Activated CD4-positive, alpha-beta T cell treated with anti-CD3 and anti-CD28 coated beads, Interleukin-2, Interleukin-4, amounts not matched to agents 100 ng/mL and 50 ng/mL, durations not matched to agents 16 hours and 8 hours (primary cell): ENCODE measurements at places on chromosomes 7 and 10.

- DNase-seq, result peak; percentile 8
Observed at GRCh38 chr7:134946260-134946659, 40.0 kb upstream of the AGBL3 start.

- DNase-seq, result no peak
Observed at GRCh38 chr7:31249671-31250070, 90.9 kb downstream of the NEUROD6 start.

GRCh38 chr10:52853704-52854103 lies 81.1 kb upstream of the MBL2 start:
- no peak for DNase-seq

GRCh38 chr7:25753837-25754236 lies 398.2 kb upstream of the NFE2L3 start:
- no peak for DNase-seq

- DNase-seq, result no peak
Observed at GRCh38 chr10:15201589-15202300, 33.3 kb upstream of the NMT2 start.

DNA sequence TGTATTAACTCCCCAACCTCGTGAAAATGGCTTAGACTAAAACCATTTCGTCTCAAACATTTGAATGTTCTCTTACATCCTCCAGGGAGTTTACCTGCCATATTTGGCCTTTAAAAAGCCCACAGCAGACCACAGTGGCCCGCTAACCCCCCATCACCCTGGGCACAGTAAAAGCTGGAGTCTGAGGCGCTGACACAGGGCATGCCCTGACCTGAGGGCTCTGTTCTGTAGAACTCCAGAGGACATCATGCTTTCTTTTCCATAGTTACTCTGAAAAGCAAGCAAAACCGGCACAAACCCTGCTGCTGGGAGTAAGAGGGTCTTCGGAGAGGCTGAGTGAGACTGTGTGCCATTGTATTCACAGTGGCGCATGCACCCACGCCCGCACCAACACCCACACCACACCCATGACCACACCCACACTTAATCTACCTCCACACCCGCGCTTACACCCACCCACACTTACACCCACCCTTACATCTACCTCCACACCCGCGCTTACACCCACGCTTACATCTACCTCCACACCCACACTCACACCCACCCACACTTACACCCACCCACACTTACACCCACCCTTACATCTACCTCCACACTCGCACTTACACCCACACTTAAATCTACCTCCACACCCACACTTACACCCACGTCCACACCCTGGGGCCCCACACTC lies 32.1 kb downstream of the LRRC27 start:
- DNase-seq, result no peak

DNA sequence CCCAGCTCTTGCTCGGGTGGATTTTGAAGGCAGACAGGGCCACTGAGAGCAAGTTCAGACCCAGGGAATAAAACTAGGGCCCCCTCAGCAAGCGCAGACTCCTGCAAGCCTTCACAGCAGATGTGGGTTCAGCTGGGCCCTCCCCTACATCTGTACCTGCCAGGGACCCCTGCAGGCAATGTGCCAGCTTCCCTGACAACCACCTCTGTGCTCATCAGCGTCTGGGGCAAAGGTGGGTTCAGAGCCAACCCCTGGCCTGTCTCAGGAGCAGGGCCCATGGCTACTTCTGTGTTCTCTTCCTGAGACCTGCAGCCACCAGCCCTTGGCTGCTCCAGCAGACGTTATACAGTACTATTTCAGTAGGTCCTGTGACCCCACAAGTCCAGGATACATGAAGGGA lies 189.5 kb downstream of the DIP2C start:
- no peak for DNase-seq

- no peak for DNase-seq
Observed at GRCh38 chr7:46135557-46135956, 214.5 kb upstream of the IGFBP3 start.

- DNase-seq, result no peak
Observed at GRCh38 chr7:98293265-98293664, 11.8 kb downstream of the BRI3 start.

GRCh38 chr10:87844837-87845623 lies 18.3 kb downstream of the KLLN start:
- DNase-seq, result peak; percentile 25

DNA sequence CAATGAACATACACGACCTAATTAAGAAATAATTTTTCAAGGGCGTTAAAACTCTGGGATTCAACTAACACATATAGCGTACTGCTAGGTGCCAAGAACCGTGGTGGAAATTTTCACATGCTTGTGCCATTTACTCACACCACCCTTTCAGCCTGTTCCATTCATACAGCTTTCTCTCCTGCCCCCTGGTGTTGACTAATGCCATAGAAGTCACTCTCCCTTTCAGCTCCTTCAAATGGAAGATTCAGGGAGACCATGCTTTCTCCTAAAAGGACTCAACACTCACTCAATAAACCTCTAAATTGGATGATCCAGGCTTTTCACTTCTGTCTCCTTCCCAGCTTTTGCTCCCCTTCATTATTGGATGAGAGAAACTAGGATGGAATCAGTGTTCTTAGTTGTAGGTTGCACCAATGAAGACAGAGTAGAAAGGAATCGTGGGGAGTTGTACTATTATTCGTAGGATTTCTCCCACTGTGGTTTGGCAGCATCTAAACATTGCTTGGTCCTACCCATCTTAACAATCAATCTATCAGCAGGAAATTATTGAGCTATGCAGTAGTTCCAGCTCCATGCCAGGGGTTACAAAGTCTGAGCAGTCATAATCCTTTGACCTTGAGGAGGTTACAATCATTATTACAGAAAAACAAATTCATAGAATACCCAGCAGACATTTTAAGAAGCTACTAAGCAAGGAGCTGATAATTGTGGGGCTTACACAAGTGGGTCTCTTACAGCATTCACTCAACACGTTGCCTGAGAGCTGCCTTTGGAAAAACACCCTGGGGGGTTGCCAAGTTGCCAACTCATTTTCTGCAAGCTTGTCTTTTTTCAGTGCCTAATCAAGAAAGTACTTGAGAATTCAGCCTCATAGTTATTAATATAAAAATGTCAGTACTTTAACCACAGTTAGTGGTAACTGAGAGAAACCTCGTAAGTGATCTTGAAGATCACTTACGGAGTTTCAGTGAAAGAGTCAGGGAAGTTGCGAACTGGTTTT lies 2.8 kb upstream of the PPP1R3C start:
- DNase-seq, result peak; percentile 60

- peak; percentile 19 for DNase-seq
Observed at GRCh38 chr7:67484244-67484751, 487.7 kb downstream of the TYW1 start.

DNA sequence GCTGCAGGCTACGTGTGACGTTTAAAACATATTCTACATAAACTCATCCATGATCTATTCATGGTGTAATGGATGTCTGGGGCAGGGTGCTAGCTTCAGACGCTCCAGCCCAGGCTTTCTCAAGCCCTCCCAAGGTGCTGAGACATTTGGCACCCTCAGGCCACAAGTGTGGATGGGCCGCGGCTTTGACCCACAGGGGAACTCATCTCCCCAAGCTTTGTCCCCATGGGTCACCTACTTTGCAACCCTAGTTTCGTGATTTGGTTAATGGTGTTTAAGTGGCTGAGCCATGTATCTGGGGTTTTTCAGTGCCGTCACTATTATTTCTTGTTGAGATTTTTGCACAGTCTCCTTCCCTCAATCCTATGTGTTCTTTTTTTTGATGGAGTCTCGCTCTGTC lies 66.0 kb downstream of the GRK5 start:
- DNase-seq, result no peak

DNA sequence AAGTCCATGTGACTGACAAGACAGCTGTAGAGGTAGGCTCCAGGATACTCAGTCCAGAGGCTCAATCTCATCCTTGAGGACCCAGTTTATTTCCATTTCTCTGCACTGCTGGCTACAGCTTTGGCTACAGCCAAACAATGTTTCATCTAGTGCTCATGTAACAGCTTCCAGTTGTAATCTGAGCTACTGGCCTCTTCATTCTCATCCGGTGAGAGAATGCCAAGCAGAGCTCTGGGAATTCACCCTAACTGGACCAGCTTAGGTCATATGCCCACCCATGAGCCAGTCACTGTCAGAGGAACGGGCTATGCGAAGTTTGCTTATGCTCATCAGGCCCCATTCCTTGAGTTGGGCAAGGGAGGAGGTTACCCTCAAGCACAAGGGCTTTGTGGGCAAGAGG lies 192.9 kb downstream of the EVX1 start:
- no peak for DNase-seq

DNA sequence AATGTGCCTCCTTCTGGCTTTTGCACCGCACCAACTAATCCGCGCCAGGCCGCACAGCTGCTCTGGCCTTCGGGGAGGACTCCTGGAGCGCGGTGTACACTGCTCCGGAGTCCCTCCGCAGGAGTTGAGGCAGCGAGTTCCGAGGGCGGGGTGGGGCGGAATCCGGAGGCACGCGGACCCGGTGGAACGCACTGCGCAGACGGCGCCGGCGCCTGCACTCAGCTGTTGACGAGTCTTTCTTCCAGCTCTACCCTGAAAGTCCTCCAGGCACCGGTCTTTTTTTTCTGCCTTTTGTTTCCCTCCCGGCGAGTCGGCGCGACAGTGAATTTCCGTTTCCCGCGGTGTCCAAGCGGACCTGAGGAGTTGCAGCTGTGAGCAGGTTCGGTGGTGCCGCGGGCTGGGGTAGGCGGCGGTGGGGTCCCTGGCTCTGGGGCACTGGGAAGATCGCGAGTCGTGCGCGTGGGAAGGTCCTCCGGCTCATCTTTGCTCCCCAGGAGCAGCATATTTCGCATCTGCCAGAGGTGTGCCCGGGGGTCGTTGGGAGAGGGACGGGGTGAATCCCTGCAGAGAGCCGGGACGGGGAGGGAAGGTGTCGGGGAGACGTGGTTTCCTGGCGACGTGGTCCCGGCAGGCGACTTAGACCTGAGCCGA lies 44.1 kb downstream of the SFTPD start:
- DNase-seq, result peak; percentile 54

DNA sequence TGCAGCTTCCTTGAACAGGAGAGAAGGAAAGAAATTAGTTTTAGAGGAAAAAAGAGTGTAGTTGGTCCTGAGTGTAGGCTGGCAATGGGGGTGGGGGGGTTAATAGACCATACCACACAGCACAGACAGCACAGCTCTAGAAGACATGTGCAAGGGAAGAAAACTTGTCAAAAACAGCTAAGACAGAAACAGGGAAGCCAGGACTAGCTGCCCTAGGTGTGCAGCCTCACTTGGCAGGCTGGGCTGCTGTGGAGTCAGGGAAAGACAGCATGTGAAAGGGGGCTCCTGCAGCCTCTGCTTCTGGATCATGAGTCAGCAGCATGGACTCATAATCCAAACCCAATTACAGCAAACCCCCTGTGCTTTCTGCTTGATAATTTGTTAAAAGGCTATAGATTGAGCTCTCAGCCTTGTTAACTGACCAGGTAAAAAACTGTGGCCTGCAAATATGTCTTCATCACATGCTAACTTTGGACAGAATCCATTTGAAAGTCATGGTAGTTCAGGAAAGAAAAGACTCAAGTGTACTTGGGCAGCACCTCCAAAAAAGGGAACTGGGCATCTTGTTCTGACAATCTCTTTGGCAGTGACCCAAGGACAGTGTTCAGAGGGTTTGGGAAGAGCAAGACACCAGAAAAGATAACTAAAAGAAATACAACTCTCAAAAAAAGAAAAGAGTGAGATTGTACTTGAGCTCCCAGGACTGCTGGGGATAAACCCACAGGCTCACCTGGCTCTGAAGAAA lies 142.2 kb upstream of the VWC2 start:
- DNase-seq, result no peak

GRCh38 chr10:100997360-100998182 lies 2.0 kb upstream of the LZTS2 start:
- peak; percentile 70 for DNase-seq

- DNase-seq, result no peak
Observed at GRCh38 chr10:27611236-27611635, 107.1 kb downstream of the RAB18 start.

GRCh38 chr10:46026106-46026505 lies 4.3 kb downstream of the NCOA4 start:
- no peak for DNase-seq

GRCh38 chr10:127017541-127018297 lies 112.5 kb downstream of the DOCK1 start:
- DNase-seq, result no peak

GRCh38 chr7:151857412-151857811 lies 19.5 kb downstream of the PRKAG2 start:
- DNase-seq, result no peak

- no peak for DNase-seq
Observed at GRCh38 chr7:125573126-125573525, 643.5 kb upstream of the POT1 start.

DNA sequence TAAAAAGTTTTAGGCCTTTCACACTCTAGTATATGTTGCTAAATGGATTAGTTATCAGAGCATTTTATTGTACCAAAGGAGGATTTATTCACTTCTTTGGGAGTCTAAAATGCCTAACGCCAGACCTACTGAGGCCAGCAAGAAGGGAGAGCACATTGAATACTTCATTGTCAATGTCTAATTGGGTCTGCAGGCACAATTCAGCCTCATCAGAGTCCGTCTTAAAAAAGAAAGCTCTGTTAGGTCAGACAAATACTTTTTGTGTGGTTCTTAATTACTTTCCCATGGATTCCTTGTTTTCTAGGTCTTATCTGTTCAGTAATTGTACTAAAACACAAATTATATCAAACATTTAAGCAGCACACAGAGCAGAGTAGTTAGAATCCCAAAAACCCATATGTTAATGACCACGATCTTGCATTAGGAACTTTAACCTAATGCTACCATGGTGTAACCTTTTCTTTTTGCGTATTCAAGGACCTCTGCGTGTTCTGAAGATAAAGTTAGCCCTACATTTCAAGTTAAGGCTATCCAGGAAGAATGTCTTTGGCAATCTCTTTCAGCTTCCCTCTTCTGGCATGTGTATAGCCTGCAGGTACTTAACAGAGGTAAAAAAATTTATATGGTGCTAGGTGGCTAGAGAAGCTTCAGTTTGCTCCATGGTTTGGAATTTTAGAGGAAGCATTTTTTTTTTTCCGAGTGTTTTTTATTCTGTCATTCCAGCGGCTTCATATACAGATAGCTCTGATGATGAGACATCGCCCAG lies 45.7 kb upstream of the STRIP2 start:
- DNase-seq, result no peak

DNA sequence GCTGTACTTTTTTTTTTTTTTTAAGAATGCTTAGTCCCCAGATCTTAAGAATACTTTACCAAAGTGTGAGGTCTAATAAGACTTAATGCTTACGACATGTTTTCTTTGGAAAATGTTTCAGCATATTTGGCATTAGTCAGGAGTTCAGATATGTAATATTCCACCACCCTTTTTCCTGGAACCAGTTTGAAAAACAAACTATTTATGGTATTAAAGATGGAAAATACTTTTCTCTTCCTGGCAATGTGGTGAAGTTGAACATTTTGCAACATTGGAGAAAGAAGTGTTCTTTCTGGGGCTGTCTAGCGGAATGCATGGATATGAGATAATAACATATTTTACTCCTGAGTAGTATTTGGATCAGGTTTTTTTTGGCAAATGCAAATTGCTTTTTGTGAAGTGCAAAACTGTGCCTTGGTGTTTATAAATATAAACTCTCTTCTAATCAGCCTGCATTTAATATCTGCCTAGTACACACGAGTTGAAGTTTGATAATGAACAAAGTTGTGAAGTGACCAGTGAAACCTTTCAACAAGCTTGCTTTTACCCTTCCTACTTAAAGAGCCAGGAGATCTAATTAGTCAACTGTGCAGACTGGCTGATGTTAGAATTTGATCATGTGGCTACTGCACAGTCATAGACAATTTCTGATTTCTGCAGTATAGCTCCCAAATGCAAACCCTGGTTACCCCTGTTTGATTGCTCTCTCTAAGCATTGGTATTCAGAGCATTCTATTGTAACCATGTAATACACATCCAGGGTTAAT lies 20.9 kb downstream of the MAP3K8 start:
- no peak for DNase-seq

- no peak for DNase-seq
Observed at GRCh38 chr10:94223702-94224370, 138.9 kb downstream of the NOC3L start.
